Activated T-helper 1 cell treated with Interleukin-2 at 50 U/mL for 16 hours (primary cell): ENCODE measurements at places on chromosomes 6 and 20.
A peak's percentile ranks its signal among the peaks of the same experiment; 100 is the strongest.

GRCh38 chr6:143449082-143449713 lies 1.3 kb downstream of the ADAT2 start:
- DNase-seq: no peak

GRCh38 chr6:48471326-48471725 lies 360.3 kb upstream of the PTCHD4 start:
- no peak for DNase-seq

DNA sequence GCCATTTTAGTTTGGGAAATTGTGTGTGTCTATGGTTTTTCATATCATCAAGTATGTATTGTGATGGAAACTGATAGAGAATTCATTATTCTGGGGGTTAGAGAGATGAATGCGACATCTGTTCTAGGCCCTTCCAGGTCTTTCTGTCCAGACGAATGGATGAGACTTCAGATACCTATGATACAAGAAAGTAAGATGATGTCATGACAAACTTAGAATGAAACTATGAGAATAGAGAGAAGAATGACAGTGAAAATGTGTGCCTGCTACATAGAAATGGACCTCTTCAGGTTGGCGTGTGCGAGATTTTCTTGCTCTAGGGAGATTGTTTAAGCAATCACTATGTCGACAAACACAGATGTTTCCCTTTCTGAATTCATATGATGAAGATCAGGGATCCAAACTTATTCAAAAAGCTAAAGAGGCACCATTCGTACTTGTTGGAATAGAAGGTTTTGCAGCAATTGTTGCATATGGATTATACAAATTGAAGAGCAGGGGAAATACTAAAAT lies 76.1 kb downstream of the SCAND1 start:
- DNase-seq: no peak

- DNase-seq: no peak
These were observed 28.8 kb upstream of the ZBP1 start for GRCh38 chr20:57648878-57649616.

- no peak for DNase-seq
These were observed 128.7 kb downstream of the TBC1D32 start for GRCh38 chr6:121205569-121205968.

DNA sequence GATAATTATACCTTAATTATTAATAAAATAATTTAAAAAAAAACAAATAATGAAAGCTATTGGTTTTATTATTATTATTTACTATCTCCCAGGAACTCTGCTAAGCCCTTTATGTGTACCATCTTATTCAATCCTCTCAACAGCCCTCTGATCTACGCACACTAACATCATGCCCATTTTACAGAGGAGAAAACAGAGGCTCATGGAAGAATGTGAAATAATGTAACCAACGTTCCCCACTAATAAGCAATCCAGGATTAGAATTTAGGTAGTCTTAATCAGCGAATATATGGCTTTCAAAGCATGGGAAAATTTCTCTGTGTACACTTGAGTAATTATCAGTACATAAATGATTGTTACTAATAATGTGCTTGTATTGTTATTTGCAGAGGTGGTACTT lies 89.0 kb downstream of the MAFB start:
- no peak for DNase-seq

DNA sequence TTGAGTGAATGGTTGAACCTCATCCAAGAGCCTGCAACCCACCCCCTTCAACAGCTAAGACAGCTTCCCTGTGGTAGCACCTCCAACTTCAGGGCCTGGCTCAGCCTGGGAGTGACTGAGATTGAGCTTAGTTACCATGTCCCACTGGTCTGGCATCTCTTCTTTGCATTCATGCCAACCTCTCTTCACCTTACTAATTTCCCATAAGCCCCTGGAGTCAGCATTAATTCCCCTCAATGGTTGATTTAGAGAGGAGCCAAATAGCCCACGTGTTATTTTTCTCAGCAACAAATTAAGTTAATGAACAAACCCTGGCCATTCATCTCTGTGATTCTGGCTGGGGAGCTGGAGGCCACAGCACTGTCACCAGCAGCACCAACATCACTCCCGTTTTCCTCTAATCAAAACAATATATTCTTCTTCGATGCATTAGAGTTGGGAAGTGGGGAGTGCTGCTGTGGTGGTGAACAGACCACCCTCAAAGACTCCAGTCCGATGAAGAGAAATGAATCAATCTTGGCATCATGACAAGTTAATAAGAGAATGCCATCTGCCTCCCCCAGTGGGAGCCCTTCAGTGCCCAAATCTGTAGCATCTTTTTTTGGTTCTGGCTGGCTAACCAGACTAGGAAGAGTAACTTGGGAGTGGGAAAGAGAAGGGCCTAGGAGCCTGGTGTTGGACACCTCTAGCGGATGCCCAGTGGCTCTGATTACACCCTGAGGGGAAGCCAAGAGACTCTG lies 316.9 kb upstream of the RNF24 start:
- no peak for DNase-seq

DNA sequence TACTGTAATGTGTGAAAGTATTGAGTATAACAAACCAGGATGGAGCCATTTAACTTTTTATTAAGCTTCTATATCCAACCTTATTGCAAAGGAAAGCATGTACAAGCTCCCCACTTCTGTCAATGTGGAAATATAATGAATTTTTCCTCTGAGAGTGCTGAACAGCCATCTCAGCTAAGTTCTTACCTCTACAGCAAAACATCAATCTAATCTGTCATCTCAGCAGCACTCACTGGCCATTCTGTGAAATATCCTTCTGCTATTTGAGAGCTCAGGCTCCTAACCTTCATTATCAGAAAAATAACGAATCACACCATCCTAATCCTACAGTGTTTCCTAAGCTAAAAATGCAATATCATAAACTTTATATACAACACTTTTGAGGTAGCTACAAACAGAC lies 194.0 kb upstream of the RNF217 start:
- no peak for DNase-seq

- DNase-seq: no peak
These were observed 61.7 kb upstream of the EYA4 start for GRCh38 chr6:133179481-133179880.

DNA sequence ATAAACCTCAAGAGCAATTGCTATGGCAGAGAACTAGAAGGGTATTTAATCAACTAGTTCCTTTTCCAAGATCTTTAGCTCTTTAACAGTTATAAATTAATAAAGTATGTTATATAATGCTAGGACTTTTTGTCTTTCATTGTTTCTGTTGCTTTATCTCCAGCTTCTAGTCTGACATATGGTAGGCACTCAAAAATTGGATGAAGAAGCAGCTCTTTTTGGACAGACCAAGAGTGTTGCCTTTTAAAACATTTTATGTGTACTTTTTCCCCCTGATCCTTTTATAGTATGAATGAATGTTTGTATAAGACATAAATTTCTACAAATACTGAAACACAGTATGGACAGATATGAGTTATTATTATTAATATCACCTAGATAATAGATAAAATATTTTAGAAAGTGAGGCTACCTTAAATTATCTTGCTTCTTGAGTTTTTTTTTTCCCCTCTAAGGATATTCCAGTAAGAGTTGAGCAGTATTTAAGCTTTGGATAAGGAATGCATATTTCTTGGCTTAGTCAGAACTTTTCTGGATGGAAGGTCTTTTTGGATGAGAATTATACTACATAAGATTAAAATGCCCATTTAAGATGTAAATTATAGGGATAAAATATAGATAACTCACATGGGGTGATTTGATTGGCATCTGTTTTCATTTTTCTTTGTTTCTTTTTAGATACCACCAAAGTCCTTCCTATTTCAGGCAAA lies 16.6 kb downstream of the LAMA2 start:
- no peak for DNase-seq

- no peak for DNase-seq
These were observed 215.3 kb downstream of the BMP7 start for GRCh38 chr20:57051096-57051495.

DNA sequence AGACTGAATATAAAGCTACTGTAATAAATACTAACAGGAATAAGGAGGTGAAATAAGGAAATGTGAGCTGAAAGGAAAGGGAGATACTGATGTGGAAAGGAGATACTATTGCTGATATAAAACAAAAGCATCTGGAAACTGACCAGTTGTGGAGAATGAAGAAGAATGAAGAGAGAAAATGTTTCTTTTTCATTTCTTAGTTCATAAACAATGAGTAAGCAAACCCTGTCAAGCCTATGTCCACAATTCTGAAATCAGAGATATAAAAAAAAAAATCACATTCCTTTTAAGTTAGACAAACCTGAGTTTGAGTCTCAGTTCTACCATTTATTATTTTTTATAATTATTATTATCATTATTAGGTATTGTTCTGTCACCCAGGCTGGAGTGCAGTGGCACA lies 121.6 kb upstream of the GJE1 start:
- DNase-seq: no peak

DNA sequence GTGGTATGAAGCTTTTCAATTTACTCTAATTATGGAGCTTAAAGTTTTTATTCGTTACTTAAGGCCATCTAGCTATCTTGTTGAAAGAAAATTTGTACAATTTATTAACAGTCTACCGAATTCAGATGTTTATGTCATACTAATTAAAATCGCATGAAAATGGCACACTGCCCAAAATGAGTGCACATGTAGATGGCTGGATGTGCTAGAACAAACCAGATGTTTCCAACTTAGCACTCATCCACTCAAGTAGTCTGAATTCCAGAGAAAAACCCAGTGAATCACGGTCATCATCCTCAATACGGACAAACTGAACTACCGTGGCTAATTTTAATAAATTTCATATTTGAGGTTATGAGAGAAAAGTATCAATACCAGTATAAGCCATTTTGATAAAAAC lies 70.4 kb downstream of the COL12A1 start:
- DNase-seq: no peak

- DNase-seq: no peak
These were observed 76.6 kb upstream of the TOX2 start for GRCh38 chr20:43837856-43838702.

GRCh38 chr6:116449565-116449964 lies 11.6 kb upstream of the CALHM6 start:
- DNase-seq: no peak

DNA sequence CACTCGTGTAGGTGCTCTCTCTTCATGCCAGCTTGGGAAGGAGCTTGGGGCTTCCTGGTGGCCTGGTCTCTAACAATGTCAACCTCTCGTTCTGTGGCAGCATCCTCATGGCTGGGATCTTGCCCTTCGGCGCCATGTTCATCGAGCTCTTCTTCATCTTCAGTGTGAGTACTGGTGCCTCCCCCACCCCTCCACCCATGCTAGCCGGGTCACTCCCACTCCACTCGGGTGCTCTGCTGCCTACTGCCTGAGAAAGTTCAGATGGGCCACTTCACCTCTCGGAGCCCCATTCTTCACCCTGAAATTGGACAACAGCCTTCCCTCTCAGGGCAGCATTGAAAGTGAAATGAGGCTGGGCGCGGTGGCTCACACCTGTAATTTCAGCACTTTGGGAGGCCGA lies 48.8 kb downstream of the TM9SF4 start:
- DNase-seq: no peak

- DNase-seq: no peak
These were observed 40.7 kb downstream of the KCNK5 start for GRCh38 chr6:39188571-39188970.

- DNase-seq: no peak
These were observed 42.7 kb upstream of the GCNT2 start for GRCh38 chr6:10478187-10479040.

DNA sequence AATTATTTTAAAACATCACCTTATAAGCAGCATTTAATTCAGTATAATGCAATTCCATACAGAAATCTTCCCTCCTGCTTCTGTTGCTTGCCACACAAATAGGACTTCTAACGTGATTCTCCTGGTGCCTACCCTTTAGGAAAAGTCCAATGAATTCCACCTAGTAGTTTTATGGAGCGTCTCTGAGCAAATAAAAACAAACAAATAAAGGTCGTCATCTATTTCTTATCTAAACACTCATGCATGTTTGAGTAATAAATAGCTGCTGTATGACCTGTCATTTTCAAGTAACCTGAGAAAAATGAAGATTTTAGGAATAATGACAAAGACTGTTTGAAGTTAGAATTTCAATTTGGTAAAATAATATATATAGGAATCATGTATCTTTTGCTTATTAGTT lies 102.7 kb downstream of the BMP5 start:
- no peak for DNase-seq

DNA sequence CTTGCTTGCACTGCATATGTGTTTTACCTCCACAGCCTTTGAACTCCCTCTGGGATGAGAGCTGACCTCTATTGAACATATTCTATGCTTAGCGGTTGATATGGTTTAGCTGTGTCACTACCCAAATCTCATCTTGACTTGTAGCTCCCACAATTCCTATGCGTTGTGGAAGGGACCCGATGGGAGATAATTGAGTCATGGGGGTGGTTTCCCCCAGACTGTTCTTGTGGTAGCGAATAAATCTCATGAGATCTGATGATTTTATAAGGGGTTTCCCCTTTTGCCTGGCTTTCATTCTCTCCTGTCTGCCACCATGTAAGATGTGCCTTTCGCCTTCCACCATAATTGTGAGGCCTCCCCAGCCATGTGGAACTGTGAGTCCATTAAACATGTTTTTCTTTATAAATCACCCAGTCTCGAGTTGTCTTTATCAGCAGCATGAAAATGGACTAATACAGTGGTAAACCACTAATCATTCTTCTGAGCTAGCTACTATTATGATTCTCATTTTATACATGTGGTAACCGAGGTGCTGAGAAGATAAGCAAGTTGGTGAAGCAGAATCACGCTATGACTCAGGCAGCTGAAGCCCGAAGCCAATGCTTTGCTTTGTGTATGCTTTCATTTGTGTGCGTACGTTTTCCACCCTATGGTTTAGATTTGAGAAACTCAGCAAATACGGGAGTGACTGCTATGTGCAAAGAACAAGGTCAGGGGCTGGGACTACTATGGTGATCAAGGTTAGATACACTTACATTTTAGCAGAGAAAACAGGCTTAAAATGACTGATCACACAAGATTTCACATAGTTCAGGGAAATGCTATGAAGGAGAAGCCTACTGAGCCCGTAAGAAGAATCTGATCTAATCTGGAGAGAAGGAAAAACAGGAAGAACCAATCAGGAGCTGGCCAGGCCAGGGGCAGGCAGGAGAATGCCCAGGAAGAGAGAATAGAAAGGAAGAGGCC lies 363.5 kb downstream of the ESR1 start:
- peak; percentile 27 for DNase-seq

DNA sequence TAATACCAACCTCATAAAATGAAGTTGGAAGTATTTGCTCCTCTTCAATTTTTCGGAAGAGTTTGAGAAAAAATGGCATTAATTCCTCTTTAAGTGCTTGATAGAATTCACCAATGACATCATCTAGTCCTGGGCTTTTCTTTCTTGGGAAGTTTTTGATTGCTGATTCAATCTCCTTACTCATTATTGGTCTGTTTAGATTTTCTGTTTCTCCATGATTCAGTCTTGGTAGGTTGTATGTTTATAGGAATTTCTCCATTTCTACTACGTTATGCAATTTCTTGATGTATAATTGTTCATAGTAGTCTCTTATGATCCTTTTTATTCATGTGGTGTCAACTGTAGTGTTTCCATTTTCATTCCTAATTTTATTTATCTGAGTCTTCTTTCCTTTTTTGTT lies 176.9 kb upstream of the PRND start:
- DNase-seq: no peak

GRCh38 chr6:122997541-122998150 lies 1.6 kb downstream of the CLVS2 start:
- no peak for DNase-seq
